ENCODE measurements at places on chromosomes 12 and 14.

- DNase-seq, result no peak
These were observed 4.6 kb upstream of the SLC22A17 start for GRCh38 chr14:23357261-23357660.

GRCh38 chr12:95146769-95147168 lies 70.5 kb downstream of the FGD6 start:
- DNase-seq, result no peak

- no peak for DNase-seq
These were observed 2.1 kb upstream of the SLC2A13 start for GRCh38 chr12:40107803-40108620.

DNA sequence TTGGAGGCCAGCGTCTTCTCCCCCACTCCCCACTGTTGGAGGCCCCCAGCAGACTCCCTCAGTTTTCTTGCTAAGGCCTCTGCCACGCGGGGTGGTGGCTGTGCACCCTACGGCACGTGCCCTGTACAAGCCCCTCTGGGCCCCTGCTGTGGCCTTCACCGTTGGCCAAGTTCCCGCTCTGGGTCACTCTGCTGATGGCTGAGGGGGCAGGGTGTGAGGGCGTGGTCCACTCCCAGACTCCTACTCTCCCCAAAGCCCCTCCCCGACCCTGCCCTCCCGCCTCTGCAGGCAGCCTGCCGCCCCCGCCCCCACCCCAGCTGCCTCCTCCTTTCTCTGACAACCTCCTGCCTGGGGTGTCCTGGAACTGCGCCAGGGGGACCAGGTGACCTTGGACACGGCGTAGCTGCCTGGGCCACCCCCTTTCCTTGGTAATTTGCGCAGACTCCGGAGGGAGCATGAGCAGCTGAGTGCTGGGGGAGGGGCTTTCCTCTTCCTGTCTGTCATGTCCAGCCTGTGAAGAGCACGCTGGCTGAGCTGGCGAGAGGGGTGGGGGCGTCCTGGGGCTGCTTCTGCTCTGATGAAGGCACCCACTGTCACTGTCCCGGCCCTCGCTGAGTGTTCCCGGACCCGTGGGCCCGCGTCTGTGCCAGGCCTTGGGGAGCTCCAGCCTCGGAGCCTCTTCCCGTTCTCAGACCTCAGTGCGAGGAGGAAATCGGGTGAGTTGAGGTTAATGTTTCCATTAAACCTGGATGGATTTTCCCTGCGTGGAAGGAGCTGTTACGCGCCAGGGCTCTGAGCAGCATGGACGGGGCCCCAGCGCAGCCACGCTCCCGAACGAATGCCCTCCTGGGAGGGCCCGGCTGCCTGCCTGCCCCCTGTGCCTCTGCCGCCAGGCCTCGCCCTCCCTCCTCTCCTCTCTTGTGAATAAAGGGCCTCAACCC lies 85.0 kb downstream of the KIF26A start:
- DNase-seq, result peak; percentile 9

DNA sequence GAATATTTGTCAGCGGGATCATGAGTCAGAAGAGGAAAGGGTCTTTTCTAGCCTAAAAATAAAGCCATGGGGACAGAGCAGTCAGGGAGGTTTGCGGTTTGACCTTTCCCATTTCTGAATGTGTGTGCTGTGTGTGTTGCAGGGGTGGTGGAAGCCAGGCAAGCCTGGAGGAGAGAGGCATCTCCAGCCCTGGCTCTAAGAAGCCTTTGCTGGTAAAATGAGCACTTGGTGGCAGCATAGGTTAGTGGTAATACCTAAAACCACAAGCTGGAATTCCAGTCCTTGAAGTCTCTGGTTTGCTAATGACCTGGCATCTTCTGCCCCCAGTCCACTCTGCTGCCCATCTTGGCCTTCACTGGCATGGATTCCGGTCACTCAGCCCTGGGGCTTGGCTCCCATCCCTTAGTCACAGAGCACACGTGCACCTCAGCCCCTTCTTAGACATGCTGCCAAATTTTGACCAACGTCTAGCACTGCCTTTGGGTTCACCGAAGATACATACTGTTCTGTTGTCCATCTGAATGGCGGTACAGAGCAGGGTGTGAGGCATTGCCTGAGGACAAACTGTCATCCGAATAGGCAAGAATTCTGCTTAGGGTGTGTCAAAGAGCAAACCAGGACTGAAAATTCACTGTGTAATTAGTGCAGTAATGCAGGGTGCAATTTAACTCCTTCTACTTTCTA lies 52.7 kb downstream of the KCNA5 start:
- DNase-seq, result peak; percentile 77

Data from fibroblast of skin of right quadriceps (primary cell).